ENCODE measurements at places on chromosomes 13 and 19.

- no peak for DNase-seq
Observed at GRCh38 chr13:90091611-90092010, 1255.9 kb upstream of the MIR17HG start.

GRCh38 chr13:76266561-76266960 is 619.6 kb downstream of the KCTD12 start:
- no peak for DNase-seq

GRCh38 chr19:33798681-33799111 is 2.0 kb downstream of the KCTD15 start:
- no peak for DNase-seq

DNA sequence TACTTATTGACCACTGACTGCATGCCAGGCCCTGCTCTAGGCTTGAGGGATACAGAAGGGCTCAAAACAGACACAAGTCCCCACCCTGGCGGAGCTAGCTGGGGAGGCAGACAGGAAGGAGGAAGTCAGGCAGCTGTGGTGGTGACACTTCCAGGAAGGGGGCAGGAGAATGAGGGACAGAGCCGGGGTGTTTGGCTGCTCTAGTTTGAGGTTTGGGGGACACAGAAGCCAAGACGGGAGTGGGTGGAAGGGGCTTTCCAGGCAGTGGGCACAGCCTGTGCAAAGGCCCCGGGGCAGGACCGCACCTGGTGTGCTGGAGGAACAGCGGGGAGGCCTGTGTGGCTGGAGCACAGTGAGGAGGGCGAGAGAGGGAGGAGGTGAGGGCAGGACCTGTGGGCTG is 4.0 kb downstream of the MRPL54 start:
- DNase-seq: no peak

DNA sequence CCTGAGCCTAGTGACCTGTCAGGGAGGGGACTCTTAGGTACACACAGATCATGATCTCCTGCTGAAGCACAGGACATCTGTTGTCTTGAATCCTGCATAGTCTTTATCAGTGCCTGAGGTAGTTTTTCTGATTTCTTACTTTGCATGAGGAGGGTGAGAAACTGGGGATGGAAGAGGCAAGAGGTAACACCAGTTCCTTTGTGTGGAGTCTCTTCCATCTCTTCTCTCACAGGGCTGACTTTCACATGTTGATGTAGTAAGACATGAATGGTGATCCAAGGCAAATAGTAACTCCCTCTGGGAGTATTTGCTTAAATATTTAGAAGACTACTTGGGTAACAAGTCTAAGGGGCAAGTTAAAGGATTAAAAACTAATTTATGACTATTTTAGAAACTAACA is 9.5 kb downstream of the NBEA start:
- no peak for DNase-seq

DNA sequence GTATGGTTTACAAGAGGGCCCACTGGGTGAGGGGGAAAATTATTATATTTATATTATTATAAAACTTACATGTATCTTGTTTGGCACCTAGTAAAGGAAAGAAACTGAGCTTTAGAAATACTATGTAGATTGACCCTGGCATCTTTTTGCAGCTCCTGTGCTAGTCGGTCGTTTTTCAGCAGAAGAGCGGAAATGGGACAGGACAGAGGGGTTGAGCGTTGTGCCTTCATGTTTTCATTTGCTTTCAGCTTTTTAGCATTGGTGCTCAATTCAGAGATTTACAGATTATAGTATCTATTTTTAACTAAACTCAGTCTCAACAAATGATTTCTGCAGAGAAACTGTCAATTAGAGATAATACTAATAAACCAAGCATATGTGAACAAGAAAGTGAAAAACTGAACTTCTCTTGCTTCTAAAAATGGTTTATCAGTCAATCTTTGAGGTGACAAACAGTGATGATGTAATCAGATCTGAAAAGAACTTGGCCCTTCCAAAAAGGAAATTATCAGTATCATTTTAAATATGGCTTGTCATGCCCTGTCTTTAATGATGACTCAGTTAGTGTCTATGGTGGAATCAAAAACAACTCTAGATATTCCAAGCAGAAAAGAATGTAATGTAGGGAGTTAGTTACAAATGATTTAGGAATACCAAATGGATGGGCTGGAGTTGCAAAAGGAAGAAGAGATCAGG is 56.9 kb upstream of the KCTD4 start:
- no peak for DNase-seq

- DNase-seq: no peak
Observed at GRCh38 chr13:46361276-46361934, 25.6 kb downstream of the RUBCNL start.

GRCh38 chr19:932648-933552 is 7.1 kb downstream of the ARID3A start:
- DNase-seq: no peak

GRCh38 chr13:66950666-66951065 is 279.5 kb downstream of the PCDH9 start:
- no peak for DNase-seq

- no peak for DNase-seq
Observed at GRCh38 chr13:90763476-90764150, 583.9 kb upstream of the MIR17HG start.

- DNase-seq: no peak
Observed at GRCh38 chr19:40718774-40719391, 2.0 kb downstream of the ITPKC start.

GRCh38 chr19:41933693-41934426 is 5.6 kb upstream of the ERFL start:
- DNase-seq: no peak

- no peak for DNase-seq
Observed at GRCh38 chr19:2027361-2027760, 11.8 kb upstream of the BTBD2 start.

GRCh38 chr19:14536926-14537692 is 7.7 kb downstream of the TECR start:
- peak; percentile 29 for DNase-seq

DNA sequence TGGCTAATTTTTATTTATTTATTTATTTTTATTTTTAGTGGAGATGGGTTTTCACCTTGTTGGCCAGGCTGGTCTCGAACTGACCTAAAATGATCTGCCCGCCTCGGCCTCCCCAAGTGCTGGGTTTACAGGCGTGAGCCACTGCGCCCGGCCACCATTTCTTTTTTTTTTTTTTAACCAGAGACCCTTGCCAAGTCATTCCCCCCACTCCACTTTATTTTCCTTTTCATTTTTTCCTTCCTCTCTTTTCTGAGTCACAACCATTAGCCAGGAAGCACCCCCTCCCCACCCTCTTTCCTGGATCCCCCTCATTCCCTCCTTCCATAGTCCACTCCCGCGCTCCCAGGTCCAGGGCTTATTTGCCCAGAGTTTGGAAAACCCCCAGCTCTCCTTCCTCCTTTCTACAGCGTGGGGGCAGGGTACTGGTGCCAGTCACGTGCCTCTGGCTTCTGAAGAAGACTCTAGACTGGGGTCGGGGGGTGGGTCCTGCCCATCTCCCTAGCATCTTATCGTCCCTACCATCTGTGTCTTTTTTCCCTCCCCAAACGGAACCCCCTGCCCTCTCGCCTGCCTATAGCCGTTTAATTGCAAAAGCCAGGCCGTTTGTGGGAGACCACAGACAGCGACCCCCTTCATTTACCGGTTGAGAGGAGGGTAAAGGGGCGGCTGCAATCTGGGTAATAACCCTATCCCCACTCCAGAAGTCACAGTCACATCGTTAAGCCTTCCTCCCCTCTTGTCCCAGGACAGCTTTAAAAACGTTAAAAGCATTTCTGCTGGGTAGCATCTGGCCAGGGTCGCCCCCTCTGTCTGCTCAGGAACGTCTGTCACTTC is 1.1 kb upstream of the CALR start:
- DNase-seq: no peak

DNA sequence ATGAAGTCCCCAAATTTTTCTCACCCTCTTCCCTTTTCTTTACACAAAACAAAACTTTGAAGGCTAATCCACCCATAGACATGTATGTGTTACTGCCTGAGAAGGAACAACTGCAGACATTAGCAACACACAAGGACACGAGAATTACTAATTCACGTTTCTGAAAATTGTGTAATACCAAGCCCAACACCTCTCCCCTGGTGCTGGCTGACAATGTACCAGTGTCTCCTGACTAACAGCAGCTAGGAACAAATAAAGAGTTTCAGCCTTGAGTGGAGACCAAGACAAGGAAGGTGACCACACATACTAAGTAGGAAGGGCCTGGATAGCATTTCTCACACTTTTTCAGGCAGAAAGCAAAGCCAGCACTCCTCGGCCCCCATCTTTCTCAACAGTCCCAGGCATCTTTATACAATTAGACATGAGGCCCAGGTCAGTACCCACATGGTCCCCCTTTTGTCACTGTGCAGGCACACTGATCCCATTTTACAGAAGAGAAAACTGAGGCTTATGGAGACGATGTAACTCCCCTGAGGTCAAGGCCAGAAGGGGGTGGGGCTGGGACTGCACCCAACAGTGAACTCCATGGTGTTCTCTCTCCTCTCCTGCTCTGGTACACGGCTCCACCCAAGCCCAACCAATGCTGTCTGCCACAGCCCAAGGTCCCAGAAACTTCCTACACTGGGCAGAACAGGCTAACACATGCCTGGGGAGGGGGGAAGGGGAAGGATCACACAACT is 8.7 kb downstream of the BRD4 start:
- DNase-seq: no peak

GRCh38 chr19:19372656-19373416 is 32.6 kb upstream of the GATAD2A start:
- no peak for DNase-seq

GRCh38 chr19:3456925-3457527 is 23.3 kb downstream of the SMIM24 start:
- DNase-seq: no peak

- DNase-seq: no peak
Observed at GRCh38 chr13:76036176-76036575, 400.0 kb downstream of the LMO7 start.

DNA sequence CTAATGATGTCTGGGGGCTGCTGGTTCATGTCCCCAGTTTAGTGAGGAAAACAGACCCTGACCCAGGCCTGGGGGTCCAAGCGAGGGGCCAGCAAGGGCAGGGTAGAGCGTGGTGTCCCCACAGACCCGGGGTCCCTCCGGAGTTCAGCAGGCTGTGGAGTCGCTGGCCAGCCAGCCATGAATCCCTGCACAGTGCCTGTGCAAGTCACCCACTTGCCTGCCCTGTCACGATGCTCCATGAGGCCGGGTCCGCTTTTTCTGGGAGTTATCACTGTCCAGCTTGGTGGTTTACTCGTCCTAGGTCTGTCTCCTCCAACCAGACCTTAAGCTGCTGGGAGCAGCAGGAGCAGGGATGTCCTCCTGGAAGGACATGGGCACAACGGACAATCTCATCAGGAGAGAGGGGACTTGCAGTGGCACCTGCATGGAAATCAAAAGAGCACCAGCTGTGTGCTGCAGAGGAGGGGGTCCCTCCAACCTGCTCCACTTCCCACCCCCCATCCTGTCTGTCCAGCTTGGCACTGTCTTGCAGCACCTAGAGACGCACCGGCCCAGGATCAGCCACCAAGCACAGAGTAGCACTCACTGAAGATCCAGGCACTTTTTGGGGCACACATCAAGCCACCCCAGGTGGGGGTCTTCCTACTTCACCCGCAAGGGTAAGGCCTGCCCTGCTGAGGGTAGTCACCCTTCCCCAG is 121.8 kb downstream of the URI1 start:
- DNase-seq: no peak

DNA sequence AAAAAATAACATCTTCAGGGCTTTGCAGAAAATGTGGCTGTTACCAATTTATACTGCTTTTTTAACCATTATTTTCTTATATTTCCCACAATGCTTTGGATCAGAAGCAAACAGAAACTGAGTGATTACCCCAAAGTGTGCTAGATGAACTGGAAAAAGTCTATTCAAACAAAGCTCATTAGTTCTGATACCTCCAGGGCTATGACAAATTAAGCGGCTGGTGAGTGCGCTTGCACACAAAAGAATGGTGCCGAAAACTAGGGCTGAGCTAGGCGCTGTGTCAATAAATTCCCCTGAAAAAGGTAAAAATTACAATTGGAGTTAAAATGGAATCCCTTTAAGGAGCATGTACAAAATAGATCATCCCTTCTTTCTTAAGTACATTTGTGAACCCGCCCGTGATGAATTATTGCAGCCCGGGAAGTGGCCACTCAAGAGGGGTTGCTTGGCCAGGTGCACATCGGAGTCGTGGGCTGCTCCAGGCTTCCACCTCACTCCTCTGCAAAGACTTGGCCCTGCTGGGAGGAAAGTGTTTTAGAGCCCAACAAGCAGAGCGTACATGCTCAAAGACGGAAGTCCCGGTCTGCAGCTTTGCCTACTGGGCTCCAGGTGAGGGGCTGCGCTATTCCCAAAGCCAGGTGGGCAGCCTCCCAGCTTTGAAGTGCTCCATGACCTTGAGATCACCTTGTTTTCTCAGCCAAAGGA is 164.0 kb upstream of the ZNF507 start:
- no peak for DNase-seq

- no peak for DNase-seq
Observed at GRCh38 chr13:46803586-46803985, 6.6 kb upstream of the ESD start.

- DNase-seq: no peak
Observed at GRCh38 chr13:100409132-100409531, 179.5 kb downstream of the GGACT start.

GRCh38 chr19:28603453-28603852 is 609.5 kb downstream of the UQCRFS1 start:
- no peak for DNase-seq

DNA sequence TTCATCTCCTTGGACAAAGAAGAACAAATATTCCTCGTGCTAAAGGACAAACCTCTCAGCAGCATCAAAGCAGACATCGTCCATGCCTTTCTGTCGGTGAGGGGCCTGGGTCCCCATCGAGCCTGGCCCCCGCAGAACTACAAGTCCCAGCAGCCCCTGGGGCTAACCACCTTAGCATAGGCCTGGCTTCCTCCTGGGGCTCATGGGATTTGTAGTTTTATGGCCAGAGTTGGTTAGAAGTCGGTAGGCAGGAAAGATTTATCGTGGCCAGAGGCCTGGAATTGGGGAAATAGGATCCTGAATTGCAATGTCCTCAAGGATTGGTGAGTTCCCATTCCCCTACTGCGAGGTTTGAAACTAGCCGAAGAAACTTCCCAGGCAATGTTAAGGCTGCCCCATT is 19.6 kb downstream of the TMEM150B start:
- DNase-seq: peak; percentile 31

DNA sequence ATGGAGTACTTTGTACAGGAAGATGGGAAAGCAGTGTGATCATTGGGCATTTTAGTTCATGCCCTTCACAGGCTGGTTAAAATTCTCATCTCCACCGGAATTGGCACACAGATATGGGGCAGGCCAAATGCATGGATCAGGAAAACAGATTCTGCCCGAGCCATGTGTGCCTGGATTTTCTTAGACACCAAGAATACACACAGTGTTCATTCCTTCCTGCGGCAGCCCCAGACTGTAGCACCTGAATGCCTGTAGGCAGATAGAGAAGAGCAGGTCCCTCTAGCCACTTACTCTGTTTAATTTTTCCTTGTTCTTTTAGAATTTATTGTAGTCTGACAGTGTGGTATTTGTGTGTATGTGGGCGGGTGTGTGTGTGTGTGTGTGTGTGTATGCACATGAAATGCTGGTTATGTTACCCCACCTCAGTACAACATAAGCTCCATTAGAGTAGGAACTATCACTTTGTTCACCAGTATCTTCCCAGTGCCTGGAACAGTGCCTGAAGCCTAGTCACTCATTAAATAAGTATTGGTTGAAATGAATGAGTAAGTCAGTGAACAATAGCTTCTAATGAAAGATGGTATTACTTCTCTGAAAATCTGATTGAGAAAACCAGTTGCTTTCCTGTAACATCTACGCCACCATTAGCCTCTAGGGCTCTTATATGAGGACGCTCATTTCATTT is 41.7 kb downstream of the FRY start:
- no peak for DNase-seq

- DNase-seq: no peak
Observed at GRCh38 chr13:20442375-20442774, 83.3 kb downstream of the CRYL1 start.
